T-helper 1 cell (primary cell): ENCODE measurements at places on chromosomes 1 and 21.
A peak's percentile ranks its signal among the peaks of the same experiment; 100 is the strongest.

DNA sequence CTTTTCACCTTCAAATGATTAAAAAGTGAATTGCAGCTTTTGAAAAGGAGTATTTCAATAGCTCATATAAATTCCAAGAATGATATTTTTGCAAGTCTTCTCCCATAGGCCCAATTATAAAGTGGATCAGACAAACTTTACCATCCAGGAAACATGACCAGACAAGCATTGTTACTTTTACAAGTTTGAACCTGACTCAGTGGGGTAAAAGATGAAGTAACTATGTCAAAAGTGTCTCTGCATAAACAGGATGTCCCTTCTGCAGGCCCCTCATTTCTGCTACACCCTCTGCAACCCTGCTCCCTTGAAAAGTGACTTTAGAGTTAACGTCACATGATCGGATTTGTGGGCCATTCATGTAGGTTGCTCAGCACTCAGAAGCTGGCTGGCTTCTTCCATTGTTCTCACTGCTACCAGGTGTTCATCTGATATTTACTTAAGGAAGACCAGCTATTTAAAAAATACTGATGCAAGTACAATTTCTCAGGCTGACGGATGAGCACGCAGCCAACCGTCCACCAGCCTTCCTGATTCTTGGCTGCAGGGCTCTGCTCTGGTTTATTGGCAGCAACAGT lies 32.3 kb downstream of the URB1 start:
- no peak for DNase-seq

DNA sequence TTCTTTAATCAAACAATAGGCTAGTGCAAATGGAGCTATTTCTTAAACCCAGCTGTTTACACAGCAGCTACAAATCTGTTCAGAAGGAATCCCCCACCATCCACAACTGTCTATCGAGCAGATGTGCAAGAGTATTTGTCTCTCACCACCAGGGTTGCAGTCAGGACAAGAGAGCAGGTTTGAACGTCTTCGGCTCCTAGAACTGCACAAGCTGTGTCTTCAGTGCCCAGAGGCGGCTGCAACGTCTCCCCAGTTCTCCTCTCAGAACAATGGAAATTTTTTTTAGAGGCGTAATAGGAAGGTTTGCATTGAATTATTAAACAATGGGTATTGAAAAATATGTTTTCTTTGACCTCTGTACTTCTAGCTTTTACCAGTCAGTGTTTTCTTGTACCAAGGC lies 7.3 kb downstream of the OVAAL start:
- no peak for DNase-seq

- DNase-seq: no peak
Measured at GRCh38 chr21:38556390-38556789, 58.1 kb upstream of the ERG start.

GRCh38 chr21:44932408-44933181 lies 7.2 kb upstream of the SLX9 start:
- peak; percentile 62 for DNase-seq

DNA sequence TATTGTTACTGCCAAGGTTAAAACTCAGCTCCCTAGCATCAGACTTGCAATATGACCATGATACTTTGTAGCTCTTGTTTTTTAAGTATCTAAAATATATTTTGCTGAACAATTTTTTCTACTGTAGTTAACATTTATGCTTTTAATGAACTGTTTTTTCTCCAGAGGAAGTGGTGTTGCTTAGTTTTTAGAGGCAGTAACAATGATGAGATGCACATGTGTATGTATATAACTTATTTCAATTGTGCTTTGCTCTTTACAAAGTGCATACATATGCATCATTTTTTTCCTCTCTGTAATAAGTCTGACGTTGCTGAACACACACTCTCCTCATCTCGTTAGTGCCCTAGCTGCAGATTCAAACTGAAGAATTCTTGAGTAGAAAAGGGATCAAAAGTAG lies 418.8 kb downstream of the ZP4 start:
- DNase-seq: no peak

DNA sequence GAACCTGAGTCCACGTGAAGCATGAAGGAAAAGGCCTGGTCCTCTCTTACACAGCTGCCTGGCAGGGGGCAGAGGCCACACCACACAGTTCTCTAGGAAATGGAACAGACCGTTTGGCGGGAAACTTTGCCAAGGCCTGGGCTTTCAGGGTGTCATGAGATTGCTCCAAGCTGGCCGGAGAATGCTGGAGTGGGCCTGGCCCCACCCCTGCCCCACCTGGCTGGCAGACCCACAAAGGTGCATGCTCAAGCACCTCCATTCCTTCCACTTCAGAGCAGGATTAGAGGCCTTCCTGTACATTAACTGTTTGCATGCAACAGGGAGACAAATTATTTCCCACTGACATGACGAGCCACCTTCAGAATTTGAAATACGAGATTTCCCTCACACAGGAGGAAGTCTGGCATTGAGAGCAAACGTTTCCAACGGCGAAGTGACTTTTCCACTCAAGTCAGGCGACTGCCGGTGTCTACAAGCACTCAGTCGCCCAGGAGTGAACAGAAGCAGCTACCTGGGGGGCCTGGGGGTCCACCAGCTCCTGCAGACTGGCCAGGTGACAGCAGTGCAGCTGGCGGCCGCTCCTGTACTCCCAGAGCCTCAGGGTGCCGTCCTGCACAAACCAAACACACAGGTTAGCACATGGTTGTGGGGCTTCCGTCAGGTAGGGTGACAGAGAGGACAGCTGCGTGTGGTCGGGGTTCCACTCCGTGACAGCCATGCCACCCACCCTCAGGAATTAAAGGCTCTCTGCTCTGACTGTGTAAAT lies 24.0 kb downstream of the WDR4 start:
- no peak for DNase-seq

DNA sequence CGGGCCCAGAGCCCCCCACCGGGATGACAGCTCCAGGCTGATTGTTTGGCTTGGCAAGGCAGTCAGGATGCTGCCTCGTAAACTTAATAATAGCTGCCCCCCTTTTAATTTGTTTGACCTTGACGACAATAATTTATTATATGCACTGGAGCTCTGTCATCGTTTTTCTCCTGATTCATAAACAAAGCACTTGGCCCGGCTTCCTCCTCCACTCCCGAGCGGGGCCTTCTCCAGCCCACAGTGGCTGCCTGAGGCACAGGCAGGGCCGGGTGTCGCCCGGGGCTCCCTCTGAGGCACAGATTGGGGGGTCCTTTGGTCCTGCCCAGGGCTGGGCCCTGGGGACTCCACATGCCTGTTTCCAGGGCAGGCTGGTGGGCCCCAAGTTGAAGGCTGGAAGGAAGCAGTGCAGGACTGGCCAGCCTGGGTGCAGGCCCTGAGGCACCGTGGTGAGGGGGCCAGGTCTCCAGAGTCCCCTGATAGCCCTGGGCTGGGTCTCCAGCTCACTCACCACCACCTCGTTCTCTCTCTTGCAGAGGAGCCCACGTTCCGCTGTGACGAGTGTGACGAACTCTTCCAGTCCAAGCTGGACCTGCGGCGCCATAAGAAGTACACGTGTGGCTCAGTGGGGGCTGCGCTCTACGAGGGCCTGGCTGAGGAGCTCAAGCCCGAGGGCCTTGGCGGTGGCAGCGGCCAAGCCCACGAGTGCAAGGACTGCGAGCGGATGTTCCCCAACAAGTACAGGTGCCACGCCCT lies 52.0 kb upstream of the ARHGEF16 start:
- DNase-seq: no peak

GRCh38 chr1:210711825-210712612 lies 383.3 kb downstream of the HHAT start:
- no peak for DNase-seq

GRCh38 chr1:19689856-19690255 lies 25.2 kb downstream of the HTR6 start:
- no peak for DNase-seq

DNA sequence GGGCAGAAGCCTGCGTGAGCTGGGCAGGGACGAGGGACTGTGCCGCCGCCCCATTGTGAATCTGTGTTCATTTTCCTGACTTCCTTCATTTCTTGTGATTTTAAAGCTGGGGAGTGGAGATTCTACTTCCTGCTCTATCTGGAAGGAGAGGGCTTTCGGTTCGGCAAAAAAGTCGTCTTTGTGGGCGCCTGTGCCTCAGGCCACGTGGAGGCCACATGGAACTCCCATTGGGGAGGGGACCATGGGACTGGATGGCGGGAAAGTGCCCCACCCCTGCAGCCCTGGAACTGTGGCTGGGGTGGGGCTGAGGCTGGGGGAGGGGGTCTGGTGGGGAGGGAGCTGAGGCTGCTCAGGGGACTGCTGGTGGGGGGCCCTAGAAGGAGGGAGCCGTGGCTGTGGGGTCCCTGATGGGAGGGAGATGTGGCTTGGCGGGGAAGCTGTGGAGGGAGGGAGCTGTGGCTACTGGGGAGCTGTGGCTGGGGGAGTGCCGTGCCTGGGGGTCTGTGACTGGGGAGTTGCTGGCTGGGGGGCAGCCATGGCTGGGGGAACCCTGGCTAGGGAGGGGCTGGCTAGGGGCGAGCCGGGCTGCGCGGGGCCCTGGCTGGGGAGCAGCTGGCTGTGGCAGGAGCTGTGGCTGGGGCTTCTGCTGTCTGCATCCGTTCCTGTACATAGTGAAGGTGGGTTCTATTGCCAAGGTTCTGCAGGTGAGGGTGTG lies 31.5 kb downstream of the COL18A1 start:
- no peak for DNase-seq

GRCh38 chr1:172326136-172326535 lies 94.3 kb upstream of the C1orf105 start:
- no peak for DNase-seq

GRCh38 chr1:222750651-222751050 lies 13.6 kb downstream of the FAM177B start:
- DNase-seq: no peak

GRCh38 chr1:175717610-175718540 lies 25.5 kb downstream of the TNR start:
- DNase-seq: no peak

GRCh38 chr1:184362876-184363275 lies 24.0 kb upstream of the C1orf21 start:
- no peak for DNase-seq

GRCh38 chr1:58939666-58940370 lies 156.0 kb upstream of the JUN start:
- no peak for DNase-seq

DNA sequence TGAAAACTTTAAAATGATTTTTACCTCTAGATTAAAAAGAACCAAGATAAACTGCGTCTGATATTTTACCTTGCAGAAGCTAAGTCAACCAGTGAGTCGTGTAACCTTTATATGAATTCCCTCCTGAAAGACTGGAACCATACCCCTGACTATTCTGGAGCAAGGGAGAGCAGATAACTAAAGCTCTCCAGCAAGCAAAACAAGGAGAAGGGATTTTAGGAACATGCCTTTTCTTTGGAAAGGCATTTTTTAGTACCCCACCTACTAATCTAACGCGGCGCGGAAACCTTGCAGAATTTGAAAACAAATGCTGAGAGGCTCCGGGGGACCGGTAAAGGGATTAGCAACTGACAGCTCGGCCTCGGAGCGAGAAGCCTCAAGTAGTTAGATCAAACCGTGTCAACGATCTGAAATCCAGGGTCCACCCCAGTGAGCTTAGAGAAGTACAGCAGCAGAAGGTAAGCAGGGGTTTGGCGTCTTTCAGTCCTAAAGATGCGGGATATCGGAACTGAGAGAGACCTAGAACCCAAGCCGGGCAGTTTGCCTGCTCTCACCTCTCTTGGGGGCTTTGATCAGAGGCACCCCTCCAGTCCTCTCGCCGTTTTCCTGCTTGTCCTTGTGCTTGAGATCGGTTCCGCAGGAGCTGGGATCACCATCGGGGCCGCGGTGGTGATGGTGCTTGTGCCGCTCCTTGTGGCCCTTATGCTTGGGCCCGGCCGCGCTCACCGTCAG lies 954 bp downstream of the RSBN1 start:
- DNase-seq: no peak

- DNase-seq: no peak
Measured at GRCh38 chr1:209400351-209401220, 182.9 kb upstream of the CAMK1G start.

GRCh38 chr1:230972855-230973271 lies 5.8 kb downstream of the TTC13 start:
- DNase-seq: peak; percentile 63

DNA sequence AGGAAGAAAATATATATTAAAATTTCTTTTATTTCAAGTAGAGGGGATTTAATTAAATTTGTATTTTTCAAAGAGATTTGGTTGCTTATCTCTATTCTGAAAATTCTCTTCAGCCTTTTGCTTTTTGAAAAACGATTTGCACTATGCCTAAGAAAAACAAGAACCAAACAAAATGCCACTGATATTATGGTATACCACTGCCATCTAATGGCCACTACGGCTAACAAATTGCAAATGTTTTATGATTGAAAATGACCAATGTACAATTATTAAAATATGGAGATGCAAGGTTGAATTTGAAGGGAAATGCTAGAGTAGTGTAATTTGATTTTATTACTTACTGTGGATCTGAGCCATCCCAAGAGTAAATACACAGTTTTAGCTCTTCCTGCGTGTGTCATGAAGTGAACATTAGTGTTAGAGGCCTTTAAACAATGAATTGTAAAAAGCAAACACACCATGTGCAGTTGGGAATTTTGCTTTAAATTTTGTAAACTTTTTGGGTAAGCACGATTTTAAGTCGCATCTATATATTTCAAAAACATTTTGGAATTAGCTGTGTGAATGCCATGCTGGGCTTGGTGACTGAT lies 137.4 kb upstream of the USP25 start:
- no peak for DNase-seq

DNA sequence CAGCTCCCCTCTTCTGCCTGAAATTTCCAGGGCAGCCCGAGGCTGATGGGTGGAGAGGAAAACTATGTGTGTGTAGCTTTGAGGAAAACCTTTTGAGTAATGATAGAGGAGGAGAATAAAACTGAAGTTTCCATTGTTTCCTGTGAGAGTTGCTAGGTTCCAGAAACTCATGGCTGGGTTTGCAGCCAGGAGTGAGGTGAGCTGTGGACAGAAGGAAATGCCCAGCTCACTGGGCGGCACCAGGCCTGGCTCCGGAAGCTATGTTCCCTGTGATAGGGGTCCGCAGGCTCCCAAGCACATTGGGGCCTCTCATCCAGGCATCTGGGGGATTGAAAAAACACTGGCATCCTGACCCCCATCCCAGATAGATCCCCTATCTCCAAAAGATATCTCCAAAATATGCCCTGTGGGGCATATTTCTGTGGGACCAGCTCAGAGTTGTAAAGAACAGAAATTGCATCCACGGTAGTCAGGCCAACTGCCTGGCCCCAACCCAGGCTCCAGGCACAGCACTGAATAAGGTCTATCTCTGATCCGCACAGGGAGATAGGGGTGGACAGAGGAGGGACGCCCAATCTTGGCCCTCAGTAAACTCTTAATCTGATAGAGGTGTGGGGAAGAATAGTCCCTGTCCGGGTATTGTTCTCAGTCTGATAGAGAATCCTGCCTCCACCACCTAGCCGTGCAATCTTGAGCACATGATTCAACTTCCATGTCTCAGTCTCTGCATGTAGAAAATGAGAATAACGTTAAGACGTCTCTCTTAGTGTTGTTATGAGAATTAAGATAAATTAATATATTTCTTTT lies 1.8 kb upstream of the HSPG2 start:
- no peak for DNase-seq

DNA sequence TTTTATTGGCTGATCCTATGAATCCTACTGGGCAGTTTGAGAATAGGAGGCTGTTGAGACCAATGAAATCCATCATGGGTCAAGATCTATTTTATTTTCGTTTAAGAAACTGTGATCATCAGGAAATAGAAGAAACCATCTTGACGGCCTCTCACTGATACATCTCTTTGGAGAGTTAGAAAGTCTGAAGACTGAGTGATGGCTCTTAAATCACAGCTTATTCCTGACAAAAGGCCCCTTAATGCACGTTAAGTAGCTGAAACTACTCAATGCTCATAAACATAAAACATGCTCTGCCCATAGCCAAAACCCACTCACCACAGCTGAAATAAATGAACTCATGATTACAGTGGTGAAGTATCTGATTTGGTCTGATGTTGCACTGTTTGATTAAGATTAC lies 784.5 kb upstream of the NEGR1 start:
- no peak for DNase-seq
